ENCODE measurements at places on chromosomes 16 and 17. TPM values are rescaled to one million over a fixed set of nuclear protein-coding genes. Genes with fewer than 3 reads are reported as not detected.

The CD7 gene
- total RNA-seq, result 0.99 TPM

The ABCC3 gene
- 2.6 TPM for total RNA-seq

The RHBDL1 gene
- 4.3 TPM for total RNA-seq

The NXPH3 gene
- total RNA-seq, result 6.5 TPM

The RDM1 gene
- 0.99 TPM for total RNA-seq

The CLEC19A gene
- total RNA-seq, result 29.2 TPM

The SF3B3 gene
- total RNA-seq, result 200 TPM

The SOST gene
- total RNA-seq, result 0.22 TPM

The CLDN9 gene
- not detected for total RNA-seq

The XPO6 gene
- 78.5 TPM for total RNA-seq

The WNK4 gene
- 0.33 TPM for total RNA-seq

The NPIPB13 gene
- total RNA-seq, result not detected

The SECTM1 gene
- 6.6 TPM for total RNA-seq

The ASGR1 gene
- 5.7 TPM for total RNA-seq

The RNU2-1 gene
- not detected for total RNA-seq

The DHRS7C gene
- 1.7 TPM for total RNA-seq

The CEP295NL gene
- total RNA-seq, result 11.7 TPM

The BRIP1 gene
- total RNA-seq, result 11.0 TPM

The CHD3 gene
- total RNA-seq, result 140 TPM

The RNF227 gene
- total RNA-seq, result 32.9 TPM

The BFAR gene
- 101 TPM for total RNA-seq

The EDC4 gene
- 72.0 TPM for total RNA-seq

The IL34 gene
- 11.3 TPM for total RNA-seq

The RAMP2 gene
- total RNA-seq, result 26.2 TPM

The TNS4 gene
- 1.8 TPM for total RNA-seq

The KRTAP4-1 gene
- not detected for total RNA-seq

The HAS3 gene
- 4.1 TPM for total RNA-seq

The C17orf67 gene
- total RNA-seq, result 1.8 TPM

The TBX2 gene
- total RNA-seq, result 86.6 TPM

The TBX4 gene
- total RNA-seq, result not detected
